Motor neuron (in vitro differentiated cells): ENCODE measurements at places on chromosomes 5 and 9.

DNA sequence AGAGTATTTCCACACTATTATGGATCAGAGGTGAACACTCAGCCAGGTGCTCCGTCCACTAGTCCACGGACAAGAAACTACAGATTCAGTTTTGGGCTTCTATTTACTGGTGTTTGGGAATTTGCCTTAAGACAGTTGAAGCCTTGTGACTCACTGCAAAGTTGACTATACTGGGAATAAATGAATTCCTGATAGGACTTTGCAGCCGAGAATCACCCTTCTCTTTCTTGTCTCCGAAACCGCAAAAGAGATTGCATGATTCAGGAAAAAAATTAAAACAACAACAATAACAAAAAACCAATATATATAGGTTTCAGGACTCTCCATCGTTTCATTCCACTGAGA lies 716 bp downstream of the TMEM171 start:
- no peak for ATAC-seq

- no peak for ATAC-seq
Observed at GRCh38 chr5:55338810-55339243, 31.0 kb downstream of the MTREX start.

DNA sequence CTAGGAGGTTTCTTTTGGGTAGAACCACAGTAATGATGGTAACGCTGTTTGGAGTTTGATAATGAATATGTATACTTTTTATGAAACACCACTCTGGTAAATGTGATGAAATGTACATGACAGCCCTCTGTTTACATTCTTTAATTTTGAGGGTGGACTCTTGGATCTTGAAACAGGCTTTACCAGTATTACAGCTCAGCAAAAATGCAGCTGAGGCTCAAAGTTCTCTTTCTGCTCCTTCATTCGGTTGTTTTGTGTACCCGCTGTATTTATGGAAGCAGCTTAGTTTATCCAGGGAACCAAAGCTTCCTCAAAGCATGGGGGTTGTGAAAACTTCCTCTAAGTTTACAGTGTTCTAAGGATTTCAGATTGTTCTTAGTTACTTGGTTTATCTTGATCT lies 11.1 kb downstream of the GAPVD1 start:
- ATAC-seq: peak; percentile 80

DNA sequence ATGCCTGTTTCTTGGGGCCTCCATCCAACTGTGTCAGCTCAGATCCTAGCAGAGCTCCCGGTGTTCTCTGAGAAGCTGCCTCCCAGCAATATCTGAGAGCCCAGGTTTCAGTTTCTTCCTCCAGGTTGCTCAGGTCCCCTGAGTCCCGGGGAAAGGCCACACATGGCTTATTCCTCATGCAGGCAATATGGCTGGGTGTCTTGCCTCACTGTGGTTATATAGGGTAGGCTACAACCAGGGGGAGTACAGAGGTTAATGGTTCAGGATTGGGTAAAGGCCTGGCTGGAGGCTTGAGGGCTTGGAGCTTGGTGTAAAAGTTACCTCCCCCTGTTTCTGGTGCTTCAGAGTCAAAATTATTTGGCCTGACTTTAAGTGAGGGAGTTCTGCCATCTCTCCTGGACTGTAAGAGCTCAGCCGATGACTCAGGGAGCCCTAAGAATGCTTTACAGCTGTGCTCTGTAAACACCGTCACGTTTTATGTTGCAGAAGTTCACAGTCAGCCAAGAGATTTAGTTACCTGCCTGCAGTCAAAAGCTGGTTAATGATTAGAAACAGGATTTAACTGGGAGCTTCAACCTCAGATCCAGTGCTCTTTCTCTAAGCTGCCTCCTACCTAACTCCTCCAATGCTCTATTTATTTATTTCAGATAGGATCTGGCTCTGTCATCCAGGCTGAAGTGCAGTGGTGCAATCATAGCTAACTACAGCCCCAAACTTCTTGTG lies 24.3 kb upstream of the UBAP2 start:
- ATAC-seq: peak; percentile 47

GRCh38 chr9:12425878-12426864 lies 267.0 kb upstream of the TYRP1 start:
- ATAC-seq: peak; percentile 57

- no peak for ATAC-seq
Observed at GRCh38 chr9:111961009-111961408, 64.4 kb downstream of the UGCG start.

GRCh38 chr9:110918316-110919049 lies 119.8 kb downstream of the LPAR1 start:
- no peak for ATAC-seq

GRCh38 chr5:157180374-157181264 lies at the start of gene ITK:
Gene ITK, plus strand, starts transcription at chr5:157180840. Its CDS starts 138 bp downstream, at chr5:157180978.
- no peak for ATAC-seq

DNA sequence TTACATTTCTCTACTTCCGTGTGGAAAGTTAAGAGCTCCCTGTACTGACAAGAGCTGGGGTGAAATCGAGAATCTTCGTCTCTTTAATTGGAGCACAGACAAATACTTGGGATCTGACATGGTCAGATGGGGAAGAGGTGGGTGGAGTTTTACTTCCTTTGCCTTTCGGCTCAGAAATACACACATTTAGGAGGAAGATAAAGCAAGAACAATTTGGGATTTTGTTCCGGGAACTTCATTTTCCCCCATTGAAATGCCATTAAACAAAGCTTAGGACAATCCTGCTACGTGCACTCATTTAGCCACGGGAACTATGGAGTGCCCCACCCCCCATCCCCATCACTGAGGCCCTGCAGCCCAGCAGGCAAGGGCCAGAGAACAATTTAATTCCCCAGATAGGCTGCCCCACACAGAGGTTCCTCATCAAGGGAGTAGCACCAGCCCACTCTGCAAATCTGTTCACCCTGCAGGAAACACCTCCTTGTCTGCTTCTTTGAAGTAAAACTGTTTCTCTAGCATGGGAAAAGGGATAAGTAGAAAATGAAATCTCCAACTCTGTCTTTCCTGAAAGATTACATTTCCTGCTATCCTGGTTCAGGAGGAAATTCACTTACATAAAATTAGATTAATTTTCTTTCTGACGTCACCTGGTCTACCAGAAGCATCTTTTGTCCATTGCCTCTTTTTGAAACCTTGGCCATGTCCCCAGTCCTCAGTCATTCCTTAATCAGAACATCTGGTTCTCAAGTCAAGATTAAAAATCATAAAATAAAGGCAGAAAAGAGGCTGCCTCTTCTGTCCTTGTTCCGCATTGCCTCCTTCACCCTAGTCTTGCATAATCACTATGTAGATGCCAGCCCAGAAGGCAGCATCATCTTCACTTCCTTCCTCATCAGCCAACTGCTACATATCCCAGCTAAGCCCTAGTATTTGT lies 206.4 kb downstream of the ENC1 start:
- ATAC-seq: no peak

GRCh38 chr9:107863396-107863795 lies 373.8 kb upstream of the KLF4 start:
- no peak for ATAC-seq

DNA sequence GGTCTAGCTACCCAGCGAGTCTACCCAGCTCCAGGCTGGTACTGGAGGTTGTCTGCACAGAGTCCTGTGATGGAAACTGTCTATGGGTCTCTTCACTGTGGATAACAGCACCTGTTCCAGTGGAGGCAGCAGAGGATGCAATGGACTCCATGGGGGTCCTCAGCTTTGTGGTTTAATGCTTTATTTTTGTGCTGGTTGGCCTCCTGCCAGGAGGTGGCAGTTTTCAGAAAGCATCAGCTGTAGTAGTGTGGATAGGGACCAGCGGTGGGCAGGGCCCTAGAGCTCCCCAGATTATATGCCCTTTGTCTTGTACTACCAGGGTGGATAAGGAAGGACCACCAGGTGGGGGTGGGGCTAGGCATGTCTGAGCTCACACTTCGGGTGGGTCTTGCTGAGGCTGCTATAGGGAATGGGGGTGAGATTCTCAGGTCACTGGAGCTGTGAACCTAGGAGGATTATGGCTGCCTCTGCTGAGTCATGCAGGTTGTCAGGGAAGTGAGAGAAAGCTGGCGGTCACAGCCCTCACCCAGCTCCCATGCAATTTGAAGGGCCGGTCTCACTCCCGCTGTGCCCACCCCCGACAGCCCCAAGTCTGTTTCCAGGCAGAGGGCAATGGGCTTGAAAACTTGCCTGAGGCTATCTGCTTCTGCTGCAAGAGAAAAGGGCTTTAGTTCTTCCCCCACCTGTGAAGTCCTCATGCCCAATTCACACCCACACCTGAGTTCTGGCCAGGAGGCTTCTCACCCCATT lies 397.1 kb downstream of the TLE1 start:
- ATAC-seq: no peak

DNA sequence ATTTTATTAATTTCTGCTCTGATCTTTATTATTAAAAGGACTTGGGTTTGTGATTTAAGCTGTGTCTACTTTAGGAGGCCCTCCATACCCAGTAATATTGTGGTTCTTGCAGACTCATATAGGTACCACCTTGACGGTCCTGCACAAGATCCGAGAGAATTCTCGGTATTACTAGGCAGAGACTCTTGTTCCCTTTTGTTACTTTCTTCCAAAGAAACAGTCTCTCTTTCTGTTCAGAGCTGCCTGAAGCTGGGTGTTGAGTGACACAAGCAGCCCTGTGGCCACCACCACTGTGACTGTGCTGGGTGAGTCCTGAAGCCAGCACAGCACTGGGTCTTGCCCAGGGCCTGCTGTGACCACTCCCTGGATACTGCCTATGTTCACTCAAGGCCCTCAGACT lies 666.6 kb downstream of the SEMA5A start:
- no peak for ATAC-seq

GRCh38 chr9:91116211-91116610 lies 245.5 kb downstream of the AUH start:
- no peak for ATAC-seq

DNA sequence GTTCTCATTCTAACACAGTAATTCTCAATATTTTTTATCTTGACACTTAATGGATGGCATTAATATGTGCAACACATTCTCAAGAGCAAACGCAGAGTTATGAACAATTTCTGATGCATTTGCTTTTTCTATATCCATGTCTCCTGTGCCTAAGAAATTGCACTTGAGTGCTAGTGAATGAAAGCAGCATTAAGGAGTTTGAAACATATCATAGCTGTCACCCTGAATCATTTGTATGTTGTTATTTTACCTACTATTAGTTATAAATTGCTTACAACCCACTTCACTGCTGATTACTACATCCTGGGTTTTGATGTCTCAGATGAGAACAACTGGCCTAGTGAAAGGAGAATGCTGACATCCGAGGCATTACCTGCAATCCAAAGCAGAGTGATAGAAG lies 387.3 kb downstream of the RASEF start:
- no peak for ATAC-seq
